ENCODE measurements at places on chromosomes 2 and 18. TPM values are rescaled to one million over a fixed set of nuclear protein-coding genes. Genes with fewer than 3 reads are reported as not detected.
A peak's percentile ranks its signal among the peaks of the same experiment; 100 is the strongest.

The PFN4 gene
- not detected for total RNA-seq

- no peaks in the 10 kb centered on the region for H3K4me1 ChIP-seq
- no peak overlapping the region for H3K27ac ChIP-seq
- H3K36me3 ChIP-seq, result no peaks in the 10 kb centered on the region
- no peak overlapping the region for H3K4me3 ChIP-seq
- peaks cover 25% of the 10 kb centered on the region for H3K27me3 ChIP-seq
These were observed 4.8 kb upstream of the CELF4 start for GRCh38 chr18:37570336-37570930.

GRCh38 chr2:203018181-203018580 lies 3.5 kb downstream of the NBEAL1 start:
- H3K4me1 ChIP-seq, result no peaks in the 10 kb centered on the region
- no peak overlapping the region for H3K27ac ChIP-seq

GRCh38 chr2:158505448-158505934 lies 48.7 kb downstream of the PKP4 start:
- H3K4me3 ChIP-seq, result no peak overlapping the region
- no peaks in the 10 kb centered on the region for H3K36me3 ChIP-seq
- no peak overlapping the region for H3K27ac ChIP-seq

The FRZB gene
- total RNA-seq, result 3.0 TPM

- H3K36me3 ChIP-seq, result no peaks in the 10 kb centered on the region
- no peaks in the 10 kb centered on the region for H3K4me1 ChIP-seq
- DNase-seq, result no peak
- H3K4me3 ChIP-seq, result no peak overlapping the region
- no peaks in the 10 kb centered on the region for H3K27me3 ChIP-seq
- H3K27ac ChIP-seq, result no peak overlapping the region
These were observed 39.9 kb downstream of the FRZB start for GRCh38 chr2:182826496-182826895.

DNA sequence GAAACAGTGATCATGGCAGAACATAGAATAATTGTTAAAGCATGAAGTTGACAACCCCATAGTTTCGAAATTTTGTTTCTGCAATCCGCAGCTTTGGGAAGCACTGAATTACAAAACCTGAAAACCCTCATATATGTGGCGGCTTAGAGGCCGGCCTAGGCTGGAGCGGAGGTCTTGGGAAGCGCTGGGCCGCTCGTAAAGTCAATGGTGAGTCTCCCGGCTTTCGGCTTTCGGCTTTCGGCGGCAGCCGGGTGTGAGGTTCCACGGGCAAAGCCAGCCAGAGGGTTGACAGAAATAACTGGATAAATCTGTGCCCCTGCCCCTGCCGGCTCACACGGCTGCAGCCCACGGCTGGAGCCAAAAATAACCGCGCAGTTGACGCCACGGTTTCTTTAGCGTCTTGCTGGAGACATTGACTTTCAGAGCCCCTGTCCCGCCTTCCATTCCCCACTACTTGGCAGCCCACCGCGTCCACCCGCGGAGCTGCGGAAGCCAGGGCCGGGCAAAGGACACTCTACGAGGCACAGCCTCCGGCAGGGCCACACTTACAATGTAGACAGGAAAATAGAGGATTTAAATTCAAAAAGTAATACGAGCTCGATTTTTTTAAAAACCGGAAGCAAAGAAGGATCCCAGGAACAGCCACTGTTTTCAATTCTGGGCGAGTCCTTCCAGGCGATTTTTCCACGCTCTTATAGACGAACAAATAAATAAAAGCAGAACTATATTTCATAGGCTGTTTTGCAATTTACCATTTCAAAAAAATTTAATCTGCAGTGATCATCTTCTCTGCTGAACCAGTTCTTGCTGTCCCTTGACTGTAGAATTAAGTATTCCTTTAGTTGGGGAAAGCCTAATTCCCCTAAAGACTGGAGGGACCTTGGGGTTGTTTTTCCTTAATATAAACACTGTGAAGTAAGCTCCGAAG lies 28.3 kb upstream of the ATP6V1B1 start:
- peaks cover 24% of the 10 kb centered on the region for H3K27me3 ChIP-seq
- peak; percentile 14 for DNase-seq
- no peaks in the 10 kb centered on the region for H3K36me3 ChIP-seq
- no peak overlapping the region for H3K27ac ChIP-seq

The DCDC2C gene
- not detected for total RNA-seq

The INHBB gene
- total RNA-seq, result 1.1 TPM

- DNase-seq, result no peak
- H3K4me3 ChIP-seq, result no peak overlapping the region
- H3K27ac ChIP-seq, result no peak overlapping the region
- no peaks in the 10 kb centered on the region for H3K36me3 ChIP-seq
These were observed 68.2 kb downstream of the ASAP2 start for GRCh38 chr2:9274701-9275343.

GRCh38 chr2:140359056-140359771 lies 1579.0 kb upstream of the NXPH2 start:
- no peaks in the 10 kb centered on the region for H3K4me1 ChIP-seq
- H3K27me3 ChIP-seq, result no peaks in the 10 kb centered on the region
- no peak overlapping the region for H3K4me3 ChIP-seq
- no peaks in the 10 kb centered on the region for H3K36me3 ChIP-seq
- DNase-seq, result no peak
- H3K27ac ChIP-seq, result no peak overlapping the region

The PAPOLG gene
- 10.7 TPM for total RNA-seq

GRCh38 chr18:28177828-28178635 lies 1.1 kb upstream of the CDH2 start:
- DNase-seq, result no peak
- H3K27me3 ChIP-seq, result no peaks in the 10 kb centered on the region
- H3K36me3 ChIP-seq, result no peaks in the 10 kb centered on the region
- H3K27ac ChIP-seq, result no peak overlapping the region
- H3K4me3 ChIP-seq, result no peak overlapping the region
- no peaks in the 10 kb centered on the region for H3K4me1 ChIP-seq

DNA sequence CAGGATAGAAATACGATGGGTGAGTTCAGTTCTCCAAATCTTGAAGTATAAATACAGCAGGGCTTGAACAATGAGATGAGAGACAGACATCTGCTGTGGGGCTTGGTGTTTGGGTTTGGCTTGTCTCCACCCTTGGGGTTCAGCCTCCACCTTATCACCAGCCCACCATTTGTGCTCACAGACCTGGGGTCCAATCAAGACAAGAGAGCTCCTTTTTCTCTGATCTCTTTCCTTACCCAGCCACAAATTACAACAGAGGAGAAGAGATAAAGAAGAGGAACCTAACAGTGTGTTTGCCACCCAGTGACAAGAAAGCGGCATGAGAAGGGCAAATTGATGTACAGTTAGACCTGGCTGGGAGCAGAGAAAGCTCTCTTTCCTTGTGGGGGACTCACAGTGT lies 204.5 kb upstream of the CXCR4 start:
- no peaks in the 10 kb centered on the region for H3K27me3 ChIP-seq
- H3K27ac ChIP-seq, result no peak overlapping the region
- no peaks in the 10 kb centered on the region for H3K4me1 ChIP-seq
- DNase-seq, result no peak
- no peaks in the 10 kb centered on the region for H3K36me3 ChIP-seq

- no peaks in the 10 kb centered on the region for H3K36me3 ChIP-seq
- no peaks in the 10 kb centered on the region for H3K4me1 ChIP-seq
- no peak for DNase-seq
- H3K27me3 ChIP-seq, result no peaks in the 10 kb centered on the region
- H3K27ac ChIP-seq, result no peak overlapping the region
- H3K4me3 ChIP-seq, result no peak overlapping the region
These were observed 303.8 kb upstream of the TRIB2 start for GRCh38 chr2:12412898-12413305.

DNA sequence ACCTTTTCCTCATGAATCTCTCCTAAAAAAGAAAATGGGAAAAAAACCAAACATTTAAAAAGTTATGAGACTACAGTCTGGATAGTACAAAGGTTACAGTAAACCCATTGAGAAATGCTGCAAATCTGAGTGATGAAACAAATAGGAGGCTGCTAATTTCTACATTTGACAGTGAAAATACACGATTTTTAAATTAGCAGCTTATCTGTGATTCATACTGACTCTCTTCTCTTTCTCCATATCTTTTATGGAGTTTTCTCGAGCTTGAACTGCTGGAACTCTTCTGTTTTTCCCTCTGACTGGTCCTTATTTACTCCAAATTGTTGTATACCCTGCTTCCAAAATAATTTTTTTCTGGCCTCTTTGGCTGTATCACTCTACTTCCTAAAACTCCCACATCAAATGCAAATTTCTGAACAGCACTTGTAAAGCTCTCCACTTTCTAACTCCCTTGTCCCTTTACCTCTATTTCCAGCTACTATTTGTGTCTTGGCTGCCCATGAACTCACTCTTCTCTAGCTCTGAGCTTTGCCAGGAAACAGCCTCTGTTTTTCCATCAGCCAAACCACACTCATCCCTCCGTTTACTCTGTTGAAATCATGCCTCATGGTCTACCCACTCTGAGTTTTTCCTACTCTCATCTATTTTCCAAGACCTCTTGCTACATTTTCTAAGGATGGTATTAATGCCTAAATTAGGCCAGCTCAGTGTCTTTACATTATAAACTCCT lies 73.7 kb downstream of the RBMS1 start:
- no peak overlapping the region for H3K4me3 ChIP-seq
- no peaks in the 10 kb centered on the region for H3K4me1 ChIP-seq
- no peaks in the 10 kb centered on the region for H3K36me3 ChIP-seq
- no peaks in the 10 kb centered on the region for H3K27me3 ChIP-seq

The RFTN2 gene
- 1.3 TPM for total RNA-seq

The LYG1 gene
- 2.8 TPM for total RNA-seq
